ENCODE measurements at places on chromosomes 1 and 21.

DNA sequence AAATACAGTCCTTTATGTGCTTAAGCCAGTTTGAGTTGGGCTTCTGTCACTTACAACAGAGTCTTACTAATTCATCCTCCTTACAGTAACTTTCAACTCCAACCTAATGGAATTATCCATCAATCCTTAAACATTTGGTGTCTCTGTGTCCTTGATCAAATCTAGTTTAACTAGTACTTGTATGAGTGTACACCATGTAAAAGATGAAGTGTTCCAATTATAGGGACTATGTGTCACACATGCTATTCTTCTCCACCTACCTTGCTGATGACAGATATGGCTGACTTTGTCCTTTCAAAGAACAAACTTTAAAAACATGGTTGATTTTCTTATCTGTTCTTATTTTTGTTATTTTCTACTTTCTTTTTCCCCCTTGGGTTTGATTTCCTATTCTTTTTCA is 60.4 kb upstream of the NBPF3 start:
- DNase-seq: peak; percentile 39

DNA sequence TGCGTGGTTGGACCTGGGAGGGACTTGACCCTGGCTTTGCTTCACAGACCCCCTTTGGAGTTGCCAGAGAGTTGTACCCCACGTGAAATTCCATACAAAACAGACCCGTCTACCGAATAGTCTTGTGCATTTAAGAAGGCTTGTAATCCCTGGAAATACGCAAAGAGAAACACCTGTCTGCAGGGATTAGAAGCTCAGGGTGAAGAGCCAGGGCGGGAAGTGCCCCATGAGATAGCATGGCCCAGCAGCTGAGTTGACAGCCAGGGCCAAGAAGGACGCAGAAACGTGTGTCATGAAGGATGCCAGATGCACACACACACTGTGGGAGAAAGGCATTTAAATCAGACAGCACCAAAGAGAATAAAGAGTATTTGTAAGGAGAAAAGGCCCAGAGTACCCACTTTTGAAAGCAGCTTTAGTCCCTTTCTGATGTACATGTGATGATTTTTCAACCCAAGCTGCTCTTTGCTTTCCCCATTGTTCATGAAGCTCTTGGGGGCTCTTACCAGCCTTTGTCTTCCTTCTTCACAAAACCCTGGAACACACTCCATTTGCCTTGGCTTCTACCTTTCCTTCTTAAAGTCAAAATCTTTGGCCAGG is 46.6 kb downstream of the PCP4 start:
- no peak for DNase-seq

- no peak for DNase-seq
These were observed 1.5 kb downstream of the GALNT2 start for GRCh38 chr1:230068621-230068873.

- no peak for DNase-seq
These were observed 6.5 kb upstream of the CDC20 start for GRCh38 chr1:43352351-43352705.

DNA sequence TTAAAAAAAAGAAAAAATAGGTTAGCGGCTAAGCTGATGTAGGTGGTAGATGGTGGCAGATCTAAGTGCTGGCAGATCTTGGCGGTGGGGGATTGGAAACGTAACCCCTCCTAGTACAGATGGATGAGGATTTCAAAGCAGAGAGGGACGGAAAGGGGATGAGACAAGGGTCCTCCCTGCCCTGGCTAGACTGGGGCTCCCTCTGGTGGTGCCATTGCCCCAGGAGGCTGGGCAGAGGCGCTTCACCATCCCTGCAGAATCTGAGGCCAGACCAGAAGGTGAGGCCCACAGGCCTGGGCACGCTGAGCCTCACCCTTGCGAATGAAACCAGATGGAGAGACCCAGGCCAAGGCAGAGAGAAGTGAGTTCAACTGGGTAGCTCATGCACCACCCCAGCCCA is 7.0 kb upstream of the PLEKHA6 start:
- no peak for DNase-seq

GRCh38 chr1:168261390-168261789 is 19.3 kb upstream of the TBX19 start:
- DNase-seq: no peak

DNA sequence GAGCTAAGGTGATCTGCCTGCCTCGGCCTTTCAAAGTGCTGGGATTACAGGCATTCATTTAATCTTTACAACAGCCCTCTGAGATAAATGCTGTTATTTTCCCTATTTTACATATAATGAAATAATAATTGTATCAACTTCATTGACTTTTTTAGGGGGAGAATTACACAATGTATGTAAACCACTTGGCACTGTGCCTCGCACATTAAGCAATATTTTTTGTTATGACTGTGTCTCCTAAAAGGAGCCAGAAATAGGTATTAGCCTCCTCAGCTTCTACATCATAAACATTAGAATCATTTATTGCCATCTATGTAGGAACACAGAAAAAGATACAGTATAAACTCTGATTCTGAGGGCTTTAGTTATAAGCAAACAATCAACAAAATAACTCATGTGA is 1.1 kb upstream of the DNAJC28 start:
- DNase-seq: no peak
